Stimulated activated CD8-positive, alpha-beta memory T cell treated with anti-CD3 and anti-CD28 coated beads, Interleukin-4, amount 100 ng/mL, for 4 hours (primary cell): ENCODE measurements at places on chromosomes 12 and 14.

GRCh38 chr12:125162489-125163028 lies 97.3 kb downstream of the AACS start:
- no peak for DNase-seq

GRCh38 chr14:24102357-24103048 lies 8.4 kb downstream of the PCK2 start:
- DNase-seq: no peak

- no peak for DNase-seq
Observed at GRCh38 chr12:2501464-2502191, 293.1 kb upstream of the FKBP4 start.

- no peak for DNase-seq
Observed at GRCh38 chr12:46667551-46667950, 158.2 kb downstream of the SLC38A4 start.

DNA sequence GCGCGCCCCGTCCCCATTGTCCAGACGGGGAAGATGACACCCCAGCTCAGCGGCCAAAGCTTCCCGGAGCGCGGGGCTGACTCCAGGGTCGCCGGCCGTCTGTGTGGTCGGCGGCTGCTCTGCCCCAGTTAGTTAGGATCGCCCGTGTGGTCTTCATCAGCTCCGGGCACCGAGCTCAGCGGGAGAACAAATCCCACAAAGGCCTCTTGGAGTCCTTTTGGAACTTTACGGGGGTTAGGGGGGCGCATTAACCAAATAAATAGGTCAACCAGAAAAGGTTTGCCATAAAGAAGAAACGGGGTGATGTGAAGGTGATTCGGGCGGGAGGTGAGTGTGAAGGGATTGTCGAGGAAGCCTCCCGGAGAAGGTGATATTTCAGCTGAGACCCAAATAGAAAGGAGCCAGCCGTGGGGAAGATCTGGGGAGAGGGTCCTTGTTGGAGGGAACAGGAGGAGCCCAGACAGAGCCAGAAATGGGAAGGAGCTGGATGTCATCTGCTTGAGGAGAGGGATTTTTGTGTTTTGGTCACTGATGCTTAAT lies 697 bp downstream of the ATP6V0A2 start:
- no peak for DNase-seq

DNA sequence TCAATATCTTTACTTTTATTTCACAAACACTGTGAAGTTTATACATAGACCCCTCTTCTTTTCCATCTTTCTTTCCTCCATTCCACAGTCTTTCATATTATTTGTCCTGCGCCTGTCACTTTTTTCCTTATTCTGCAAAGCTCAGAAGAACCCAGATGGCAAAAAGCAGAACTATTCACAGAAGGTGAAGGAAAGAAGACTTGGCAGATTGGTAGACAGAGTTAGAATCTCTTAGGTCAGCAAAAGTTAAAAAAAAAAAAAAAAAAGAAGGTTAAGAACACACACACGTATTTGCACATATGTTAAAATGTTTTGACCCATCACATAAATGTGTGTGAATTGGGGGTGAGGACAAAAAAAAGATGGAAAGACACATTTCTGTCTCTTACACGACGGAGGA lies 50.3 kb upstream of the ABCC9 start:
- DNase-seq: no peak

DNA sequence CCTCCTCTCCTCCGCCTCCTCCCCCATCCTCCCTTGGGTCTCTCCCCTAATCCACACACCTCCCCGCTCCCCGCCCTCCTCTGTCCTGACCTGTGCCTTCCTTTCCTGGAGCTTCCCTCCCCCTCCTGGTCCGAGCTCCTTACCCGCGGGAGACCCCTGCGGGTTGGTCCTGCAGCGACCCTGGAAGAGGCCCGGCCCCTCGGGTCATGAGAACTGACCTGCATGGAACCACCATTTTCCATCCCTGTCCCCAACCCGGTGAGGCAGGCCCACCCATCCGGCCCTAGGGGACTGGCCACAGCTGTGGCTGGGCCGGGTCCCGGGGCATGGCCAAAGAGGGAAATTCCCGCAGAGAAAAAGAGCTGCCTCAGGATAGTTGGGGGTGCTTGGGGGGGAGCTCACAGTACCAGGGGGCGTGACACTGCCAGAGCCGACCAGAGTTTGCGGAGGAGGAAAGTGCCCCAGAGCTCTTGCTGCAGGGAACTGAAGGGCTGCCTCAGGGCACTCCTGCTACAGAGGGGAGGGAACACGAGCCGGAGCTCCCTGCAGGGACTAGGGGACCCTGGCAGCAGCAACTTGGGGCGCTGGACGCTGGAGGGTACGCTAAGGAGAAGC lies 613 bp downstream of the ARHGEF40 start:
- no peak for DNase-seq
